ENCODE measurements at places on chromosomes 2 and 18.

DNA sequence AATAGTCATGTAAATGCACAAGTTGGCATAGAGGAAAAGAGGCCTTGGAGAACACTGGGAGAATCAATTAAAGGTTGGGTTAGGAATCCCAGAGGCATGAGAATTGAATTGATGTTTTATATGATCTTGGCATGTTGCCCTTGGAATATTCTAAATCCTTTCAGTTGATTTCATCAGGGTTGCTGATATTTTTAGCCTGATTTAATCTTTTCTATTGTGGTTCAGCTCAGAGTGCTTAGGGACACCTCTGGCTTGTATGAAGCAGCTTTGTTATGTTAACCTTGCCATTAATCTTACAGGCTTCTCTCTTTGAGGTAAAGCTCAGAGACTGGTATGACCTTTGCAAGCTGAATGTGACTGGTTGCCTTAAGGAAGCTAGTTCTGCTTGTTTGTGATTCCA lies 64.4 kb upstream of the LYPD6B start:
- no peak for DNase-seq

DNA sequence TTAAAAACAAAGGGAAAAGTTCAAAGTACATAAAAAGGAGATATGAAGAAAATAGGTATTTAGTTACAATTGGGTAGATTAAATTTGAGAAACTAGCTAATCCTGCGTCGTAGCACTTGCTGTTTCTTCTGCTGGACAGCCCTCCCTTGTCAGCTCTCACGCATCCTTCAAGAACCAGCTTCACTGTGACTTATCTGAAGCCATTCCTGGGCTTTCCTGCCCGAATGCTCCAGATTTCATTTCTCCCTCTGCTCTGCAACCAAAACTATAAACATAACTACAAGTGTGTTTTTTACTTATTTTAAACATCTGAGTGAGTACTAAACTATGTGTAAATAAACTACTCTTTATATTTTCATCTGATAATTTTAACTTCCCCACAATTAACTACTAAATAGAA lies 149.2 kb downstream of the MTCL1 start:
- no peak for DNase-seq

GRCh38 chr18:44909191-44909719 lies 228.6 kb downstream of the SETBP1 start:
- DNase-seq, result no peak

DNA sequence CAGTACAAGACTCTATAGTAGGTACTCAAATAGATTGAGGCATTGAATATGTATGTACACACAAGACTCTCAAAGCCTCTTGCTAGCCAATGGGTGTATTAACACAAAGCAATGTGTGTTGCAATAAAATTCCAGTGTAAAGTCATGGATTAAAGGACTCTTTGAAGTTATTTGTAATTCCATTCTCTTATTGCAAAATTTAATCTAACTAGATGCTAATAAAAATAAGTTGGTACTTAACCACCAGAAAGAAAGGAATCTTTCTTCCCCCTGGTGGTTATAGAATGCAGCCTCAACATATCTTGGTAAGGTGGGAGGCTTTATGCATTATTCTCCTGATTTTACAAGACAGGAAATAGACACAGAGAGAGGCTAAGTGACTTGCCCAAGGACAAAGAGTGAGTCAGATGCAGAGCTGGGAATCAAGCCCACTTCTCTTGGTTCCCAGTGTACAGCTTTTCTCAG lies 18.0 kb downstream of the LRP1B start:
- no peak for DNase-seq

- DNase-seq, result no peak
Observed at GRCh38 chr18:62170857-62171256, 16.0 kb downstream of the PIGN start.

DNA sequence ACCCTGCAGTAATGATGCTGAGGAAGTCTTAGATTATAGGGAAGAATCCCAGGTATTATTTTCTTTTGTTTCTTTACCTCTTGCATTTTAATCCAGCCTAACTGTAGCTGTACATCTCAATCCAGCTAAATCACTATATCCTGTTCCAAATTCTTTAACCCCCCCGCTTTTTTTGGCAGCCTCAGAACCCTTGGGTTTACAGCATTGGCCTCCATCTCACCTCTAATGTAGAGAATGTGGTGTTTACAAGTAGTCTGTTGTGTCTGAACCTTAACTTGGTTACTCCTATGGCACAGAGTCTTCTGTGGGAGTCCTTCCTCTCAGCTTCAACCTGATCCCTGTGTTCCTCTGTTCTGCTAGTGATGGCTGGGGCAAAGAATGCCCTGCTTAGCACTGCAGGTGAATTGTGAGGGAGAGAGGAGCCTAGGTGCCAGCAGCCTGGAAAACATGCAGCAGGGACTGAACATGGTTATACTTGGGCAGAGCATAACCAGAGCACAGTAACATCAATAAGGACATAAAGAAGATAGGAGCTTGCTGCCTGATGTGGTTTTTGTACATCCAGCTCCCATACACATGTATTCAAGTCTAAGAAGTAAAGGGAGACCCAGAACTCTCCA lies 130.2 kb downstream of the FAM124B start:
- no peak for DNase-seq

GRCh38 chr2:217935235-217935879 lies 67.4 kb downstream of the TNS1 start:
- DNase-seq, result no peak

GRCh38 chr2:194557993-194558392 lies 1099.0 kb upstream of the SLC39A10 start:
- no peak for DNase-seq

DNA sequence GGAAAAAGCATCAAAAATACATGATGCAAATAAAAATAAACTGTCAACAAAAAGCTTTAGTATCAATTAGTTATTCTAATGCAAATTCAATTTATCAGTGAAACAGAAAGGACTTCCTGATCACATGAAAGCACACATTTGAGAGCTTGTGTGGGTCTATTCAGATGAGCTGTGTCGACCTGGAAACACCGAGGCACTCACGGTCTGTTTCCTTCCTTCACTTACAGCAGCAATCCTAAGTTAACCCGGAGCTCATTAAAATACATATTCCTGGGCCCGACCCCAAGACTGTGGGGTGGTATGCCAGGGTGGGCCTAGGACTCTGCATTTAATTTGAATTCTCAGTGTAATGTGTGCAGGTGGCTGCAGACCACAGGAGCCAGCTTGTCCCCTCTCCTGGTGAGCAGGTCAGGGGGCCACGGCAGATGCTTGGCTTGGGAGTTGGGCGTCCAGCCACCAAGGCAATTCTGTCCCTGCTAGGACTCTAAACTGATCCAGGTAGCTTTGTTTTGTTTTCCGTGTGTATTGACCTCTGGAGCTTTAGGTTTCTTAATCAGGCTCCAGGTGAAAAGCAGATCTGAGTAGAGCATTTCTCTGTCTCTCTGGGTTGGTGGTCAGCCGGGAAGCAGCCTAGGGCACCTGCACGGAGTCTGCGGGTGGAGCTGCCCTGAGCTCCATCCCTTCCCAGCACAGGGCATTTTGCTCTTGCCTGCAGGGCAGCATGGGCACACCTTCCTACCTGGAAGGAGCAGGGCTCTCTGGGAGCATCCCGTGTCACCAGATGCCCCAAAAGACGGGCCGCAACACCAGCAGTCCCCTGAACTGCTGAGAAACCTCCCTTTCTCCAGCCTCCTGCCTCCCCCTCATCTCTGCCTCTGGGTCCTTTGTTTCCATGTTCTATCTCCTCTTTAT lies 9.0 kb downstream of the MBP start:
- no peak for DNase-seq

DNA sequence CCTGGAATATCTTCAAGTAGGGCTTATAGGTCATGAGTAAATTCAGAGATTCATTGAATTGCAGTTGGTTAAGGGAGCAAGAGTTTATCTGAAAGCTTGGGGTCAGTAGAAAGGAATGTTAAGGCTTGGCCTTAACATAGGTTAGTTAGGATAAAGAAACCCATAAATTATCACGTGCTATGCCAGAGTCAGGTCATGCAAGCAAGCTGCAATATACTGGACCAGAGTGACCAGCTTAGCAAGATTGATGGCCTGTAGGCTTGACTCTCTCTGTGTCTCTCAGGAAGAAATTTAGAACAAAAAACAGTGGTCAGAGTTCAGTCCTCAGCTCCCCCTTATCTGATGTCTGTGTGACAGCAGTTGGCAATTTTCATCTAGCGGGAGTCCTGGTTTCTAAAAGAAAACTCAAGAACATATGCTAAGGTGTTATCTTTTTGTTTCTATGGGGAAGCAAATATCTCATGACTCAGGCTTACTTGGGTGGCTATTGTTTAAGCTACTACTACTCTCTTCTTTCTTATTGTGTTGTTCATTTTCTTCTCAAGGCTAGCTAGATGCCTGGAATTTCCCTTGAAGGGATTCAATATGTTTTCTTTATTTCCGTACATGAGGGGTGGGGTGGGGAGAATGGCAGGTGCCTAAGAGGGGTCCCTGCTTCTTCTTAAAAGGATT lies 28.7 kb upstream of the MARCO start:
- DNase-seq, result no peak

DNA sequence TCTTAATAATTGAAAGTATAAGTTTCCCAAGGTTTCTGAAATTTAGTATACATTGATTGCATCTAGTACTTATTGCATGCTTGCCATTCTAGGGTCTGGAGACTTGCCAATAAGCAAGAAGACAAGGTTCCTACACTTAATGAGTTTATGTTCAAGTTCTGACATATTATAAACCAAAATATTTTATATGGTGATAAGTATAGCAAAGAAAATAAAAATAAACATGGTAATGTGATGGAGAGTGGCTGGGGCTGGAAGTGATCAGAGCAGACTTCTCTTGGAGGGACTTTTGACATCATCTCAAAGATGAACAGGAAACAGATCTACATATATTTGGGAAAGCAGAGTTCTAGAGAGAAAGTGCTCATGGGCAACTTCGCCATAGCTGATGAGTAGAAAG lies 119.5 kb upstream of the EPHA4 start:
- no peak for DNase-seq

DNA sequence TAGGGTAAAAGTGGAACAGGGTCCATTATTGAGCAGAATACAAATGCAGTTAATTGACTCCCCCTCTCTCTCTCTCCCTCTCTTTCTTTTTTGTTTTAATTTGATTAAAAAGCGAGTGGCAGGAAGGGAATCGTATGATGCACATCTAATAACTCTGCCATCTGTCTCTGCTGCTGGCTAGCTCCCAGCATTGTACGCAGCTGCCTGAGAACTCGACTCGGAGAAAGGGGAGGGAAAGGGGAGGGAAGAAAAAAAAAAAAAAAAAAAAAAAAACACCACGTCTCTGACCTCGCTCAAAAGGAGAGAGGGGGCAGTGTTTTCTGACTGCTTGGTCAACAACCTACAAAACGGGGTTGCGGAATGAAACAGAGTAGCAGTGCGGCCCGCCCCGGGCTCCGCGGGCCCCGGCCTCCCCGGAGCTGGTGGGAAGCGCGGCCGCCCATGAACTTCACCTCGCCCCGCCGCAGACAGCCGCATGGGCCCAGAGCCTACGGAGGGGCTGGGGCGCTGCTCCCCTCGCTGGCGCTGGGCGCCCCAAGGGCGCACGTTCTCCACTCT lies 265.7 kb downstream of the TCF4 start:
- peak; percentile 89 for DNase-seq

- no peak for DNase-seq
Observed at GRCh38 chr18:59387687-59388565, 28.9 kb upstream of the LMAN1 start.

GRCh38 chr2:189937691-189938090 lies 124.8 kb downstream of the MSTN start:
- DNase-seq, result no peak

GRCh38 chr2:219783359-219783975 lies 156.0 kb downstream of the SLC4A3 start:
- DNase-seq, result no peak

GRCh38 chr2:197101519-197101918 lies 175.0 kb upstream of the PGAP1 start:
- no peak for DNase-seq

DNA sequence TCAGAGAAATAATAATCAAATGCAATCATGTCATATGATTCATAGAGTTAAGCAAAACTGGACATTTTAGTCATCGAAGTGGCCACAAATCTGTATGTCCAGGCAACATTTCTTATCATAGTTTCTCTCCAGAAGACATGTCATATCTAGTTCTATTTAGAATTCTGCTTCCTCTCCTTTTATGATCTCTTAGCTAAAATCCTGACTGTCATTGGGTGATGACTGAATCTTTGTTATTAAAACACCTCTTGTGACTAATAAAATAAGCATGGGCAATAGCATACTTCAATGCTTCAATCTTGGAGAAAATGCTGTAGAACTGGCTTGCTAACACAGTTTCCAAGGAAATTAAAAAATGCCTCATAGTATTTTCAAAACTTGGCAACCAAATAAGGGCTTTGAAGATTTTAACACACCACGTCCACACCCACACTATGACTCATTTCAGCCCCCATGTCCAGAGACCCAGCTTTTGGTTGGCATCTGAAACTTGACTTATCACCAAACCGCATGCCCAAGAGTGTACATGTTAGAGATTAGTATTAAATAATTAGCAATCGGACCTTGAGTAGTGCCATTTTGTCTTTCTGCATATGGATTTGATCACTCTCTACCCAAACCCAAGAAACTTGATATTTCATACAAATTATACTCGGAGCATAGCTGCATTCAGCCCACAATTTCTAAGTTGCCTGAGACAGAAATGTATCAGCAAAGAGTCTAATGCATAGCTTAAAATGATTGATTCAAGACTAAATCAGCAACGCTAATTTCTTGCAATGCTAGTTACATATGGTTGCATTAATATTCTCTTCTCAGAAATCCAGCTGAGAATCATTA lies 106.5 kb upstream of the ETAA1 start:
- DNase-seq, result no peak

DNA sequence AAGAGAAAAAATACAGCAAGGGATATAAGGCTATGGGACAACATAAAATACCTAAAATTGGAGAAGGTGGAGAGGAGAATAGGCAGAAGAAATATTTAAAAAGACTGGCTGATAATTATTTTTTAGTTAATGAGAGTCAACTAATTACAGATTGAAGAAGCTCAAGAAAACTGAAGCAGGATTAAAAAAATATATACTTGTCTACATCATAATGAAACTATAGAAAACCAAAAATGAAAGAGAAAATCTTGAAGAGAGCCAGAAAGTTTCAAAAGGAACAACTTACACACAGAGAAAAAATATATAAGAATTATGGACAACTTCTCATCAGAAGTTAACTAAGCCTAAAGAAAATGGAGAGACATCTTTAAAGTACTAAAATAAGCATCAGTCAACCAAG lies 62.9 kb upstream of the APCDD1 start:
- no peak for DNase-seq

DNA sequence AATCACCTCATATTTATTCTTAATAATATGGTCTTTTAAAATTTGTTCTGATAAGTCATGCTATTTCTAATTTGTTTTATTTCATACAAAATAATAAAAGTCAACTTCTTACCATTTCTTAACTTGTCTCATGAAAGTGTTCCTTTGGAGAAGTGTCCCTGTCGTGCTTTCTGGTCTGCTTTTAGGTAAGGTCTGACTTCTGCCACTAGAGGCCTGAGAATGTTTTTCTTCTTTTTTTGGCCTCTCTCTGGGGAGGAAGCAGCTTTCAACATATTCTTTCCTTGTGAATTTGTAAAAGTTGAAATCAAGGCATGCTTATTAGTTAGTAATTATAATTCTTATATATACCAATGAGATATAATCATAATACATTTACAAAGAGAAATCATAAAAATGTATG lies 39.4 kb downstream of the MAP2 start:
- no peak for DNase-seq
